ENCODE measurements at places on chromosomes 5 and 9.

DNA sequence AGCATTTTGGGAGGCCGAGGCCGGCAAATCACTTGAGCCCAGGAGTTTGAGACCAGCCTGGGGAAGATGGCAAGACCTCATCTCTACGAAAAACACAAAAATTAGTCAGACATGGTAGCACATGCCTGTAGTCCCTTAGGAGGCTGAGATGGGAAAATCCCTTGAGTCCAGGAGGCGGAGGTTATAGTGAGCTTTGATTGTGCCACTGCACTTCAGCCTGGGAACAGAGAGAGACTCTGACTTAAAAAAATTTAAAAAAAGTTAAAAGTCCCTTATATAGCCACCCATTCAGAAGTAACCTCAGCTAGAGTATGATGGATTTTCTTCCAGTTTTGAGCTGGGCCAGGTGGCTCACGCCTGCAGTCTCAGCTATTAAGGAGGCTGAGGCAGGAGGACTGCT, 72.4 kb downstream of the UGCG start:
- DNase-seq = peak; percentile 59

GRCh38 chr9:109387206-109387605, 66.3 kb upstream of the EPB41L4B start:
- no peak for DNase-seq

GRCh38 chr9:78967596-78968217, 604.1 kb upstream of the TLE4 start:
- peak; percentile 68 for DNase-seq

DNA sequence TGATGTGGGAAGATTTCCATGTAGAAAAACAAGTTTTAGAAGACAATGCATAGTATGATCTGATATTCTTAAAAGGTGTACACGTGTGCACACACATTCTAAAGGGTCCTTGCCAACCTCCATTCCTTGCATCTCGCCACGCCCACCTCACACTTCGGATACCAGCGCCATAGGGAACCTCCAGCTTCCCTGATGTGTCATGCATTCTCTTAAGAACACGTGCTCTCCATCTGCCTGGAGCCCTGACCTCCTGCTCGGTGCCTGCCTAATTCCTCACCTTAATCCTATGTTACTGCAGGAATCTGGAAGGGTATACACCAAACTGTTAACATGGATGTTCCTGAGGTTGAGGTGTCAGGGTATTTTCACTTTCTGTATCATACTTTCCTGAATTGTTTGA, 63.1 kb downstream of the PTCD2 start:
- DNase-seq = peak; percentile 77

- DNase-seq = peak; percentile 89
Observed at GRCh38 chr9:121156263-121156731, 45.4 kb downstream of the RAB14 start.

- peak; percentile 7 for DNase-seq
Observed at GRCh38 chr9:5263351-5264218, 32.4 kb downstream of the INSL4 start.

GRCh38 chr9:2693056-2693455, 24.3 kb upstream of the KCNV2 start:
- DNase-seq = no peak

DNA sequence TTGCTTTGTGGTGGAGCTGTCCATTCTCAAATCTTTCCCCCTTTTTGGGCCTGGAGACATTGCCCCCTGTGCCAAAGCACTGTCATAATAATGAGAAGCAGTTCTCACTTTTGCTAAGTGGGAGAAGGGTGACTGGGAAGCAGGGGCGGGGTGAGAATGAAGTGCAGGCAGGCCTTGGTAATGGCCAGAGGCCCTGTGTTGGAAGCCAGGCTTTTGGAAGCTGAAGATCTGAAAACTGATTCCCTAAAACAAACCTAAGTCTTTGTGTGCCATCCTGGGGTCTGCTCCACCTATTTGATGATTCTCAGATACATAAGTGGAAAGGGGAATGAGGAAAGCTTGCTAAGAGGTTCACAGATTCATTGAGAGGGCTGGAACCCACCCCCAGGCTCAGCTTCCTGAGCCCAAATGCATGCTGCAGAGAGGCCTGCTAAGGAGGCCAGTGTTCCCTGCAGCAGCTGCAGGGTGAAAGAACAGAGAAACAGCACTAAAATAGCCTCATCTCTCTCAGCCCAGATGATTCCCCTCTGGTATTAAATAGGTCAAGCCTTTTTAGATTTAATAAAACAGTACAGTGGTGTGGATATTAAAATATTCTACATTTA, 75.0 kb downstream of the NSG2 start:
- DNase-seq = no peak

DNA sequence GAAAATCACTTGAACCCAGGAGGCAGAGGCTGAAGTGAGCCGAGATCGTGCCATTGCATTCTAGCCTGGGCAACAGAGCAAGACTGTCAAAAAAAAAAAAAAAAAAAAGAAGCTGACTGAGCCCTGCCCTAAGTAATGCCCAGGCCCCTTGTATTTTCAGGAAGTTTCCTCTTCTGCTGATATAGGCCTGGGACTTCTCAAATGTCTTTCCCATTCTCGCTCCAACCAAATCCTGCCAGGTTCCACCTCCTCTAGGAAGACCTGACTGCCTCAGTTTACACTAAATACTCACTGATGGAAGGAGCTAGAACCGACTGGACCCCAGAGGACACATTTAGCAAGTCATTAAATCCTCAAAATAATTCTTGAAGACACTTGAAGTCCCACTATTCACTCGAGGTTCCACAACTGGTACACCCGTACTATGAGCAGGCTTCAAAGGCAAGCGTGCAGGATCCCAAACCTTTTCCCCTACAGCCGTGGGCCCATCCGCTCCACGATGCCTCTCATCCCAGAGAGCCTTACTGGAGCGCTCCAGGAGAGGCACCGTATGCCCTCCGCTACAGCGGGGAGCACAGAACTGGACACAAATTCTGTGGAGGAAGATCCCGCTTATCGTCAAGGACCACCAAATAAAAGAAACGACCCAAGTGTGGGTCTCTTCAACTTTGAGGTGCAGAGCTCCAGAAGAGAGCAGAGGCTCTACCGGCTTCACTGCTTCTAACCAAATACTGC, 676 bp downstream of the NOL6 start:
- DNase-seq = no peak

- peak; percentile 59 for DNase-seq
Observed at GRCh38 chr5:173618927-173619519, 2.6 kb upstream of the BOD1 start.

- no peak for DNase-seq
Observed at GRCh38 chr5:140312791-140313189, 9.9 kb upstream of the PFDN1 start.

- no peak for DNase-seq
Observed at GRCh38 chr5:16271851-16272250, 92.3 kb upstream of the MARCHF11 start.

DNA sequence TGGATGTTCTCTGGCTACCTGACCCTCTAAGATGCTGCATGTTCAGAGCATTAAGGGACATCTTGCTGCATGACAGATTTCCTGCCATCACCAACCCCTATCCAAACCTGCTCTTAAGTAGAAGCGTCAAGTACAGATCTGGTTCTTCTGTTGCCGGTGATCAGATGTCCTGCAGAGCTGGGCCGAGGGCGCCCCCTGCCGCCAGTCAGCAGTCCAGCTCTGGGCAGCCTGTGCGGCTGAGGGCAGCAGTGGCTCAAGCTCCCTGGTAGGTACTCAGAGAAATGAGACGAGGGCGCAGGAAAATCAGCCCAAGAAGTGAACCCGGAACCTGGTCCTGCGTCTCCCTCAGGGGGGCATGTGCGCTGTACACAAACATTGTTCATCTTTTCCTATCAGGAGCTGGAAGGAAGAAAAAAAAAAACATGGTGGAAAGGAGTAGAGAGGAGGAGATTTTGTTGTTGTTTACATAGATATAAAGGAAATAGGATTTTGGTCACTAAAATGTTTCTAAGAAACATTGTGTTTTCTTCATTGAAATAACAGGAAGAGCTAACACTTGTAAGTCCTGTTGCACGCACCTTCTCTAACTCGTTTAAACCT, 95.8 kb downstream of the CFAP90 start:
- DNase-seq = peak; percentile 46

GRCh38 chr9:33453999-33454660, 6.7 kb upstream of the AQP3 start:
- DNase-seq = no peak

DNA sequence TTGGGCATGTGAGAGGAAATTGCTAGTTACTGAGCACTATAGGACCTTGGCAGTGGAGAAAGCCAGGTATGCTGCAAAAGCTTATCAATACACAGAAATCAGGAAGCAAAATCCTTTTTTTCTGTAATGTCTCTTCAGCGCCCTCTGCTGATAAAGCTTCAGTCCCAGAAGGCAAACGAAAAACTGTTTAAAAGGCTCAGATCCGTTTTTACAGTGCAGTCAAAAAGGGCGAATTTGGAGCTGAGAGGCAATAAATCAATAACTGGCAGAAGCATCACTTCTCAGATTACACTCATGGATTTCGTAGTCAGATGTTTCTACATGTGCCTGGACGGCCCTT, 1.1 kb upstream of the MAN2A1 start:
- DNase-seq = no peak

DNA sequence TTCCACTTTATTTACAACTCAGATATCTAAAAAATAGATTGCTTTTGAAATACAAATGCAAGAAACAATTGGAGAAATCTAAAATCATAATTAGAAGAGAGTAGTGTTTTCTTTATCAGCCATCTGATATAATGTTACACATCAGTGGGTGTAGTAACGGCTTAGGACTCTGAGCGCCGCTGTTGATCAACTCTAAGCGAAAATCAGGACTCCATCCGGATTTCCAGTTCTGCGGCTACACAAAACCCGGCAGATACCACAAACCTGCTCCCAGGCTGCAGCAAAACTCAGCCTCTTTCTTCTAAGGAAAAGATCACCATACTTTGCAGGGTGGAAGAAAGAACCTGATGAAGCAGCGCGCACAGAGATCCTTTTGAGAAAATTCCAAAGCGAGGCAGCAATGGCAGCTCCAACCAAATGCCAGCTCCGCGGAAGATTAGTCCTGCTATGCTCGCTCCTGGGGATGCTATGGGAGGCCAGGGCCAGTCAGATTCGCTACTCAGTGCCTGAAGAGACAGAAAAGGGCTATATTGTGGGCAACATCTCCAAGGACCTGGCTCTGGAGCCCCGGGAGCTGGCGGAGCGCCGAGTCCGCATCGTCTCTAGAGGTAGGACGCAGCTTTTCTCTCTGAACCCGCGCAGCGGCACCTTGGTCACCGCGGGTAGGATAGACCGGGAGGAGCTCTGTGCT, at the start of gene PCDHGA9:
TSS of gene PCDHGA9 (plus strand) at position 226 of the 691 bp plus-strand sequence. CDS start at position 401, 175 bp downstream.
- peak; percentile 11 for DNase-seq

DNA sequence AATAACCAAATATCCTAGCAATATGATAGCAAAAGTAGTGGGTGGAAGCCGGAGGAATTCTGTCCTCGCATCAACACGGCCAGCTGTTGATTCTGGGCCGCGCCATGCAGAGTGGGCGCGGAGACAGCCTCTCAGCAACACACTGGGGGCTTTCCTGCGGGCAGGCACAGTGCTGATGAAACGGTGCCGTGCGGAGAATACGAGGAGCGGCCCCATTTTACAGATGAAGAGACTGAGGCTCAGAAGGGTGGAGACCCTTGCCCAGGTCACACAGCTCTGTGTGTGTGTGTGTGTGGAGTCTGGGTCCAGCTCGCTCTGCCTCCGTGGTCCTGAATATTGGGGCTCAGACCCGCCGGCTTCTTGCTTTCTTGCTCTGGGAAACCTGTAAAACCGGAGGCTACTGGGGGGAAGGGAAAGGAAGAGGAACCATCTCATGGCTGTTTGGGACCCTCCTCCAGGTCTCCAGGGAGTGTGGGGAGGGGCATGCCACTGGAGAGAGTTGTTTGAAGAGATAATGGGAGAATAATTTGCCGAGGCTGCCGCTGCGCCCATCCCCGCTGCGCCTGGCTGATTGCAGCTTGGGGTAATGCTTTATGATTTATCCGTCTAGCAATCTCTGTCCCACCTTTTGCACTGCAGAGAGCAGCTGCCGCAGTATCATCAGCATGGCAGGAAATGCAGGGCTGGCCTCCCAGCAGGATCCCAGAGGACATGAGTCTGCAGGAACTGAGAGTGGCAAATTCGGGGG, 36.6 kb downstream of the NCS1 start:
- no peak for DNase-seq

- no peak for DNase-seq
Observed at GRCh38 chr9:124757616-124758015, 13.5 kb downstream of the NR6A1 start.

DNA sequence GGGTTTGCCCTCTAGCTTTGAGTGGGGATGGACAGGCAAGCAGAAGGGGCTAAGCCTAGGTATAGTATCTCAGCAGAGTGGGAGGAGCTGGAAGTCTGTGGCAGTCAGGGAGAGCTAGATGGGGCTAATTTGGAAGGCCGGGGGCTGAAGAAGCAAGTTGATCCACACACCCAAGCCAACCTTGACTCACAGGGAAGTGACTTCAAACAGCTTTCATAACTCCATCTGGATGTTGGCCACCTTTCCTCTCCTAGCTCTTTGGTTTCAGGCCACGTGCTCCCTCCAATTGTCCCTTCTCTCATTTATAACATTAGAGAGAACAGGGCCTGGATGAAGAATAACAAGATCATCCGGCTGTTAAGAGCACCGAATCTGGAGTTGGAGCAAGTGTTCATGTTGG, 36.8 kb downstream of the EGR1 start:
- no peak for DNase-seq
